ENCODE measurements at places on chromosomes 2 and 18.

DNA sequence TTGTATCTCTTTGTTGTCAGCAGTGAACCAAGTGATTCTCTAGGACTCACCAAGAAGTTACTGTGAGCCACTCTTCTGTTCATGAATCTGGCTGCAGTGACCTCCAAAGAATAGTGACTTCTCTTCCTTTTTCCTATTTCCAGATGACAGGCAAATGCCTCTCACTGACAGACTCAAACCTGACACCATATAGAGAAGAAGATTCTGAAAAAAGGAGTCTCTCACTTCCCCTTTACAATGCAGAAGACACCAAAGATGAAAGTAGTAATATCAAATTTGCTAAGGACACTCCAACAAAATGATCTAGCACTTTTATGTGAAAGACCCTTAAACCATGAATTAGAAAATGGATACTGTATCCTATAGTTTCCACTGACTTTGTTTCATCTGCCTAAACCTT, 44.4 kb upstream of the SETBP1 start:
- no peak for DNase-seq

GRCh38 chr18:7677001-7677400, 109.9 kb downstream of the PTPRM start:
- DNase-seq, result no peak

DNA sequence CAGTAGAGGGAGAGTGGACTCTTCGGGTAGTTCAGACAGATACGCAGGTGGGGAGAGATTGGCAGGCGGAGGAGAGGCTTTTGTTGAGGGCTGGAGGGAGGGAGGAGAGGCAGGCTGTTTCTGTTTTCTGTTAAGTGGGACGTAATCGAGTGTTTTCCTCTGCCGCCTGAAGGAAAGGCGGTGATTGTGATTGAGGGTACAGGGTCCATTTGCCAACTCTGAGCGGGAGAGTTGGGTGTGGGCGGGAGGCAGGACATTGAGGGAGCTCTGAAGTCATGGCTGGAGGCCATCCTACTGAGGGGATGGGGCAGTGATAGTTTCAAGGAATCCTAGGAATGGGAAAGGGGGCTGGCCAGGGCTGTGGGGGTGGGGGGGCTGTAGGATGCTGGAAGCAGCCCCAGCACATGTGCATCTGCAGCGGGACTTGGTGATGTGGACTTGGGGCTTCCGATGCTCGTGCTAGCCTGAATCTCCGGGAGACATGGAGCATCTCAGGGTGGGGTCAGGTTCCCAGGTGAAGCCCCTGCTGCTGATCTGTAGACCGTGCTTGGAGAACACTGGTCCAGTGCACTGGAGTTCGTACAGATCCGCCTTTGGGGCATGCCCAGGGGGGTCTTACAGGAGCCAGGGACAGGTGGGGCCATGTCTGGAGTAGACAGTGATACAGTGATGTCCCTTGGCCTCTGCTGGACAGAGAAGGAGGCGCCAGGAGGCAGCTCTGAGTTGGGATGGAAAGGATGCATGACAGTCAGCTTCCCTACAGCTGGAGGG, 167.5 kb downstream of the AGAP1 start:
- DNase-seq, result no peak

DNA sequence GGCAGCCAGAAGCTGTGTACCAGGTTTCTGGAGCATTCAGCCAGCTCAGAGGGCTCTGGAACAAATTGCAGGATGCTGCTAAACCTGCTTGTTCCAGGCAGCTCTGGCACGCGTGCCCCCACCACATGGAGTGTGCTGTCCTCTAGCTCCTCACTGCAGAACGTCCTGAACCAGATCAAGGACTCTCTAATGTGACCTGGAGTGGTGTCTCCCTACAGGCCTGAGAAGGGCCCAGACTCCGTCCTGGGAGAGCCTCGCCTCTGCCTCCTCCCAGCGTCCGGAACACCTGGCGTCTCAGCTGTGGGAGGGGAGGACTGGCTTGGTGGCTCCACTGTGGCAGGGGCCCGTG, 115.6 kb upstream of the GPC1 start:
- DNase-seq, result no peak

DNA sequence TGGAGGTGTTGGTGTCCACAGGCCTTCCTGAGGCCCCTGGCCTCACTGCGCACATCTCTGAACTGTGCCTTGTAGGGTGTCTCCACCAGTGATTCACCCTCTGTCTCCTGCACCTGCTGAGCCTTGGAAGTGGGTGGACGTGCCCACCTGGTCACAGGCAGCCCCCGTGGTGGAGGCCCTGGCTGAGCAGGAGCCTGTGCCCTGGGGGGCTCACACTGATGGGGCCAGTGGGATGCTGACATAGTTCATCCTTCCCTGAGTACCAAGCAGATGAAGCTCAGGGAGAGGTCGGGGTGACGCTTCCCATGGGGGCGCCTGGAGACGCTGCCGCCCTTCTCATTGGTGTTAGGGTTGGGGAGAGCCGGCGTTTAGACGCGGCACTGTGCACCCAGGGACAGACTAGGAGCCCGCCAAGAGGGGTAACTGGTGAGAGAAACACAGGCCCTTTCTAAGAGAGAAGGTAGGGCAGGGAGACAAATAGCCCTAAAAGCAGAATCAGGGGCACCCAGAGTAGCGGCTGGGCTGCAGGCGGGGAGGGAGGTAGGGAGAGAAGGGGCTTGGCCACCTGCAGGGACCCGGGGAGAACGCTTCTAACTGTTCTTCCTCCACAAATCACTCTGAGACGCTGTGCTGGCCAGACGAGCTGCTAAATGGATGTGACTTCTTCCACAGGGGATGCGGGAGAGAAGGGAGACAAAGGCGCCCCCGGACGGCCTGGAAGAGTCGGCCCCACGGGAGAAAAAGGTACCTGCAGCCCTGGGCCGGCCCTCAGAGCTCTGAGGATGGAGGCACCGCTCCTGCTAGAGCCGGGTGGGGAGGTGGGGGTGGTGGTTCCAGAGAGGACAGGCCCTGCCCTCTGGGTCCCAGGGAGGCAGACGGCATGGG, 18.0 kb downstream of the COLEC11 start:
- no peak for DNase-seq
